CD4-positive, CD25-positive, alpha-beta regulatory T cell (primary cell): ENCODE measurements at places on chromosomes 7 and 10.

- no peak for DNase-seq
Measured at GRCh38 chr10:125009661-125010161, 67.8 kb downstream of the ZRANB1 start.

GRCh38 chr7:46685051-46685450 is 764.0 kb upstream of the IGFBP3 start:
- no peak for DNase-seq

GRCh38 chr10:3827266-3827665 is 42.3 kb upstream of the KLF6 start:
- no peak for DNase-seq

GRCh38 chr10:15742836-15743235 is 23.1 kb upstream of the ITGA8 start:
- no peak for DNase-seq

DNA sequence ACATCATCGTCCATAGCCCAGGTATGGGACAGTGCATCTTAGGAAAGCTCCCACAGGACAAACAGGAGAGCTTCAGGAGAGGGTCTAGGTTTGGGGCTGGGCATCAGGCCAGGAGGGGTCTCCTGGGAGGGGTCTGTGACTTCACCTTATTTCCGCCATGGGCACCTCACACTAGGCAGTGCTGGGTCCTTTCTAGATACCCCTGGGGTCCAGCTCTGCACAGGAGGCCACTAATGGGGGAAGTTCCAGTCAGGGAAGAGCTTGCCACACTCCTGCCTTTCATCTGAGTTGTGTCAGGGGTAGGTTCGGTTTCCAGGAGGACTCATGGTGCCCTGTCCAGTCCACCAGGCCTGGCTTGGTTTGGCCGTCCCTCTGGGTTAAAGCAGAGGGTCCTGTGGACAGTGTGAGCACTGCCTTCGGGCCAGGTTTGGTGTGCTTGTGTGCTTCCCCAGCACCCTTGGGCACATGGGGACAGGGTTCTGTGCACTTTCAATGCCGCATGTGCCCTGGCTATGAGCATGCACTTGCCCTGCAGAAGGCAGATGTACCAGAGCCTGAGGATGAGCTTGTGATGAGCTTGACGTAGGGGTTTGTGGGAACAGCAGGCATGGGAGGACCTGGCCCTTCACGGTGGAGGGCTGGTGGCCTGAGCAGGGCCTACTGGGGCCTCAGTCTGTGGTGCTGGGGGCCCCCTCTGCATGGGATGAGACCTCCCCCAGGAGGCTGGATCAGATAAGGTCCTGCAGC is 377.7 kb upstream of the NUPR2 start:
- no peak for DNase-seq

DNA sequence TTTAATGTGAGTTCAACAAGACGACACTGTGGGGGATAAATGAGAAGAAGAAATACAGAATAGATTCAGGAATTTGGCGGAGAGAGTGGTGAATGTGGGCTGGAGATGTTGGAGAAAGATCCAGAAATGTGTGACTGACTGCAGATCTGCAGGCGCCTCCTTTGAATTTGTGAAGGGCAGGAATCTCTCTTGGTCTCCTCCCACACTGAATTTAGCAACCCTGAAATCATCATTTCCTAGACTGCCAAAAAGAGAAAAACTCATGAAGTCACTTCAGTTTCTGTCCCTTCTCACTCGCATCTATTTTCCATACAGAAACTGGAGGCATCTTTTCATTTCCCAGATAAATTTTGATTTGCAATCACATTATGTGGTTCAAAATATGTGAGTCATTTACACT is 128.7 kb downstream of the GNAI1 start:
- no peak for DNase-seq

DNA sequence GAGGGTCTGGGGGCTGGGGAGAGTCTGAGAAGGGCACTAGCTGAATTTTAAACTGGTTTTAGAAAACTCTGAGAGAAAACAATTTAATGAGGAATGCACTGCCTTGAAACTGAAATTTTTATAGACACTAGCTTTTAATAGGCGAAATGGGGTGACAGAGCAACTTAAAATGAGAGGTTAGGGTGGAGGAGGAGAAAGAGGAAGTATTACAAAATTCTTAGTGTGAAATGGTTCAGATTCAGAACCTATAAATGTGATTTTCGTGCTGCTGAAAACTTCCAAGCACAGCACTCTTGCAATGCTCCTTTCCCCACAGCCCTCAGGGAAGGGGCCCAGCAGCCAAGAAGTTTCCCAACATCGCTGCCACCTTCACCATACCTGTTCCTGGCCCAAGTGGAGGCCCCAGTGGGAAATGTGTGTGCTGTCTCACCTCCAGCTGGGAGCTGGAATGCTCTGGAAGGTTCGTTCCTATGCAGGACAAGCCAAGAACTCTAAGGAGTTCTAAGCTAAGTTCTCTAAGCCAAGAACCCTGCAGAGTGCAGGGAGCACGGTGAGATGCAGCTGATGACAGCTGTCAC is 60.0 kb downstream of the ATXN7L1 start:
- DNase-seq = no peak

DNA sequence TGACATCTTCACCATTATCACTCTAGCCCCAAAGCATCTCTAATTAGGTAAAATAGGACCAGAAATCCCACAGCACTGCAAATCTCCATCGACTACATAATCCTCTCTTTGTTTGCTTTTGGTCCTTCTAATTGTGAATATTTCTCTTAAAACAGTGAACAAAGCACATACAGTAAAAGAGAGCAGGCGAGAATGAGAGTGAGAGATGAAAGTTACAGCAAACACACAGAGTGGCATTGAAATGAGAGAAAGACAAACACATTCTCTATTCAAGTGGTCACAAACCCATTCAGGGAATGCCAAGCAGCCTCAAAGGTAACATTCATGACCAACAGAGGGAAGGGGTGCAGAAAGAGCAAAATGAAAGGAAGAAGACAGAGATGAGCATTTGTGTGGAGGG is 109.8 kb upstream of the PTN start:
- no peak for DNase-seq

GRCh38 chr10:93465806-93466675 is 16.1 kb downstream of the MYOF start:
- no peak for DNase-seq

DNA sequence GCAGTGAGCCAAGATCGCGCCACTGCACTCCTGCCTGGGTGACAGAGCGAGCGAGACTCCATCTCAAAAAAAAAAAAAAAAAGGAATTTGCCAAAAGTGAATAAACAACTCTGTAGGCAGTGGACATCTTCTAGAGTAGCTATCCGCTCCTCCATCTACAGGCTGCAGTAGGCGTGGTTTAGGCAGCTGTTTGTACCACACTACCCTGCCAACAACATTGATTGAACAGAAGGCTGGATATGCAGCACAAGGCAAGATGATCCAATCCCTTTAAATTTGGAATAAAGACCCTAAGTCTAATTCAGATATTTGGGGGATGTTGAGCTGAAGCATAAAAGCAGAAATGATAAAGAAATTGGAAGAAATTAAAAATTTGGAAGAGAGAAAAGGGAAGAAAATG is 141.6 kb downstream of the TES start:
- DNase-seq = no peak

DNA sequence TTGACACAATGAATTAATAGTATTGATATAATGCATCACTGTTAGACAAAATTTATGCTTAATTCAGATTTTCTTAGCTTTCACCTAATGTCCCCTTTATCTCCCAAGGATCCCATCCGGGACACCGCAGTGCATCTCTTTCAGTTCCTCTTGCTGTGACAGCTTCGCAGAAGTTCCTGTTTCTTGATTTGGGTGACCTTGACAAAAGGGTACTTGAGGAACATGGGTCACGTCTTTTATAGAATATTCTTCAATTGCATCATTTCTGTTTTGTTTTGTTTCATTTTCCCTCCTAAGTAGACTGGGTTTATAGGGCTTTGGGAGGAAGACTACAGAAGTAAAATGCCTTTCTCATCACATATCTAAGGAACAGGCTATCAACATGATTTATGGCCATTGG is 453.2 kb downstream of the DPP6 start:
- DNase-seq = no peak

- DNase-seq = no peak
Measured at GRCh38 chr10:78920011-78920410, 148.8 kb upstream of the ZMIZ1 start.

DNA sequence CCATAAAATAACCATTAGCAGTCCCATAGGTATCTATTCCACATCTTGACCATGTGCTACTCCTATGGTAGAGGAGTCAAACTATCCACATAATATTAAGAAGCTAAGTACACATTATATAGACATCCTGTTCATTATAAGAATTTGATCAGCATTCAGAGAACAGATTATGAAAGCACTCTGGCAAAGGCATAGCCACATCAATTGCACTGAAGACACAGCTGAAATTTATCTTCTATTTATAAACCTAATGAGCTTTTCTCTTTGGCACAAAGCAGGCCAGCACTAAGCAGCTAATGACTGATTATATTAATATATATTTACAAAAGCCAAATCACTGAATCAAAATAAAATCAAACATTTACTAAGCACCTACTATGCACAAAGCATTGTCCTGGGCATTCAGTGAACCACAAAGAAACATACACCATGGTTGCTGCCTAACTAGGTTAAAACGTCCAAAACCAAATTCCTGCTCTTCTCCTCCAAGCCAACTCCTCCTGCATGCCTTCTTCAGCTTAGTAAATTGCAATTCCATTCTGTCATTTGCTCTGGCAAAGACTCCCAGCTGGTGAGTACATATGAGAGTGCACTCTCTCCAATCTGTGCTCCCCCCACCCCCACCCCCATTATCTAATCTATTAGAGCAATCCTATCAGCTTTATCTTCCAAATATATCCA is 122.6 kb upstream of the ASAH2 start:
- no peak for DNase-seq

GRCh38 chr7:8418629-8419245 is 14.7 kb upstream of the NXPH1 start:
- peak; percentile 32 for DNase-seq

GRCh38 chr10:12663863-12664262 is 314.5 kb downstream of the CAMK1D start:
- no peak for DNase-seq

DNA sequence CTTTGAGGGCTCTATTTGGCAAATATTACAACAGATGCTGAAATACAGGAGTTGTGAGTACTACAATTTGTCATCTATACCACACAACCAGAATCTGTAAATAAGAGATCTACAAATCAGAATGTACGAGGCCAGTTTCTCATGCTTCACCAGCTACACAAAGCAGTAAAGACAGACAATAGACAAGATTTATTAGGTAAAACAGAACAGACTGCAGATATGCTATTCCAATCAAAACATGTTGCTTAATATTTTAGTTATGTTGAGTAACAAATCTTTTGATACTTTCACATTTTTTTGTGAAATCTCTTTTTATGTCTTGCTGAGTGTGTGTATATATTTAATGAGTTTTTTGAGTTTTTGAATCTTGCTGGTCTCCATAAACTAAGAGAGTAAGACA is 109.1 kb downstream of the CHCHD3 start:
- no peak for DNase-seq

DNA sequence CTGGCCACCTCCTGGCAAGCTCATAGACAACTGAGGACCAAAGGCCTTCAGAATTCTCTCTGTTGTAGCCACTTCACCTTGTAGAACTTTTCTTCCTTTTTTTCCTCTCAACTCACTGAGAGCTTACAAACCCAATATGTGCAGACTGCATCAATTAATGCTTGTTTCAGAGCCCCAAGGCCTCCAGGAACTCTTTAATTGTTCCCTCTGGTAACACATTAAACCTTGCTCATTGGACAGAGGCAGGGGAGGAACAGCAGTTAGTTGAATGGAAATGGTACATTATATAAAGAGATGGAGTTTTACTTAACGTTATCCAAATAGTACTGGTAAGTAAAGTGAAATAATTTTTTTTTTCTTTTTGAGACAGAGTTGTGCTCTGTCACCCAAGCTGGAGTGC is 25.2 kb downstream of the STMP1 start:
- no peak for DNase-seq

DNA sequence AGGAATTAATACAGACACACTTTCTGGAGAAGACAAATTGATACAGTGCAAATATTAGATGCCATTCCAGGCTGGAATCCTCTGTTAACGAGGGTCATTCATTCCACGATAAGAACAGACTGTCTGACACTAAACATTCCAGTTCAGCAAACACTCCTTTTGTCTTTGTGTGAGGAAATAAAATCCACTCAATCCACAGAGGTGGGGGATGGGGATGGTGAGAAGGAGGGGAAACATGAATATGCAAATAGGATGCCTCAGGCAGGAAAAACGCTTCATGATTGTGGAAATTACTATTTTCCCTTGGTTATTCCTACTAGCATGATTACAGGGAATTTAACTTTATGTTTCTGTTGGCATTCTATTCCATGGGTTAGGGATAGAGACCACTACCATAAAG is 196.9 kb upstream of the CDCA7L start:
- DNase-seq = no peak

DNA sequence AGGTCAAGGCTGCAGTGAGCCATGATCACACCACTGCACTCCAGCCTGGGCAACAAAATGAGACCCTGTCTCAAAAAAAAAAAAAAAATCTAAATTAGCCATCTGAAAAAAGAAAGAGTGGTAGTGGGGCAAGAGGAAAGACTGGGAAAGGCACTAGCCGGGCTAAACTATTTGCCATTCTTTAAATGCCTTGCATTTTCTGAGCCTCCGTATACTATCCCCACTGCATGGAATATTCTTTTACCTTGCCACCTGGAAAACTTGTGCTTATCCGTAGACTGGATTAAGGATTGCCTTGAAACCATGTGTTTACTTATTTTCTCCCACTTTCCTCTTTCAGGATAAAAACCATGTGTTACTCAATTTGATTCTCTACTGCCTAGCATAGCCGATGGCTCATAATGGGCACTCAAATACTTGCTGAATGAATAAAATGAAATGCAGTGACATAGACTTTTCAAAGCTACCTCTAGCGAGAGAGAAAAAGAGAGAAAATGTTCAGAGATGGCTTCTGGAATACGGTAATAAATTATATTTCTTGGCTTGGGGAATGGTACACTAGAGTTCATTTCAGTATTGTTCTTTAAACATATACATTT is 30.6 kb downstream of the HYCC1 start:
- no peak for DNase-seq

- no peak for DNase-seq
Measured at GRCh38 chr7:124338861-124339260, 306.0 kb upstream of the TMEM229A start.

GRCh38 chr10:129658376-129659072 is 191.5 kb downstream of the MGMT start:
- no peak for DNase-seq

GRCh38 chr7:138245216-138245615 is 169.0 kb downstream of the AKR1D1 start:
- DNase-seq = no peak

- no peak for DNase-seq
Measured at GRCh38 chr7:30968747-30969603, 5.2 kb downstream of the GHRHR start.

- DNase-seq = no peak
Measured at GRCh38 chr10:89214566-89215165, 7.5 kb upstream of the CH25H start.

- DNase-seq = no peak
Measured at GRCh38 chr10:58477122-58477521, 35.5 kb upstream of the BICC1 start.

DNA sequence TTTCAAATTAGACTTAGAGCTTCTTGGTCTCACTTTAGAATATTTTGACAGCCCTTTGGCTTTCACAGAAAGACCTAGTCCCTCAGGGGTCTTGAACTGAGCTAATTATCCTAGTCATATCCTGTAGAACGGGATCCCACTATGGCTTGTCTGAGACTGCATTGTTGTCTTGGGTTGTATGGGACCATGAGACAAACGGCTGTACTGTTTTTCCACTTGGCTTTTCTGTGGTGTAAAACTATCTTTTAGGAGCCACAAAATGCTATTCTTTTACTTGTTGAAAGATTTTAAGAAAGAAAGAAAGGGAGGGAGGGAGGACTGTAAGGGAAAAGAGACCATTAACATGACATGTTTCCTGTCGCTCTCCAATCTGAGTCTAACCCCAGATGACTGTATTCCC is 432.5 kb downstream of the AUTS2 start:
- no peak for DNase-seq
